ENCODE measurements at places on chromosomes 13 and 19.
A peak's percentile ranks its signal among the peaks of the same experiment; 100 is the strongest.

DNA sequence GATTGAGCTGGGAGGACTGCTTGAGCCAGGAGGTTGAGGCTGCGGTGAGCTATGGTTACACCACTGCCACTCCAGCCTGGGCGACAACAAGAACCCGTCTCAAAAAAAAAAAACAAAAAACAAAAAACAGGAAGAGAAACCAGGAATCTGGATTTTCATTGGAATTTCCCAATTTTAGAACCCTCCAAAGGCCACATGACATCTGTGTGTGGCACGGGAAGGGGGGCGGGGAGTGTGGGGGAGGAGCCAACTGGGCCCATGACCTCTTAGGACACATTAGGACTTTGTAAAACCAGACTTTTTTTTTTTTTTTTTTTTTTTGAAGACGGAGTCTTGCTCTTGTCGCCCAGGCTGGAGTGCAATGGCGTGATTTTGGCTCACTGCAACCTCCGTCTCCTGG, 21.2 kb upstream of the MYDGF start:
- DNase-seq, result no peak

DNA sequence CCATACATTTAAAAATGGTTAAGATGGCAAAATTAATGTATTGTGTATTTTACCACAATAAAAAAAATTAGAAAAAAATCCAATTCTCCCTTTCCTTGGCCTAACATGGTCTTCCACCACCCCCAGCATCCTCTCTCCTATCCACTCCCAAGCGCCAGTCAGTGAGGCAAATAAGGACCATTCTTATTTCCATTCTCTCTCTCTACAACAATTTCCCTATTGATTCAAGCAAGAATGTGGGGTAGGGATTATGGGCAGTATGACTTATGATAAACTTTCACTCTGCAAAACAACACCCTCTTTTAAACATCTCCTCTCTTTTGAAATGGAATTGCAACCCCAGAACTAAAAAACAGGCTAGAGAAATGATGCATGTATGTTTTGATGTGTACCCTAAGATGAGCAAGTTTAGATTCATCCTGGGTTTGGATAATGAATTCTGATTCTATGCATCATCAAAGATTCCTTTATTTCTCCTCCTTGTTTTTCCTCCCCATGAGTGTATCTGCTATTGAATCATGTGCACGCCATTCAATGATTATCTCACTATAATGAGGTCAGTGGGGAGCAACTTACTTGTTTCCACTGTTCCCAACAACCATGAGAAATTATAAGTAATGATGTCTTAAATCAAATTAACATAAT, 3.5 kb downstream of the STARD13 start:
- no peak for DNase-seq

DNA sequence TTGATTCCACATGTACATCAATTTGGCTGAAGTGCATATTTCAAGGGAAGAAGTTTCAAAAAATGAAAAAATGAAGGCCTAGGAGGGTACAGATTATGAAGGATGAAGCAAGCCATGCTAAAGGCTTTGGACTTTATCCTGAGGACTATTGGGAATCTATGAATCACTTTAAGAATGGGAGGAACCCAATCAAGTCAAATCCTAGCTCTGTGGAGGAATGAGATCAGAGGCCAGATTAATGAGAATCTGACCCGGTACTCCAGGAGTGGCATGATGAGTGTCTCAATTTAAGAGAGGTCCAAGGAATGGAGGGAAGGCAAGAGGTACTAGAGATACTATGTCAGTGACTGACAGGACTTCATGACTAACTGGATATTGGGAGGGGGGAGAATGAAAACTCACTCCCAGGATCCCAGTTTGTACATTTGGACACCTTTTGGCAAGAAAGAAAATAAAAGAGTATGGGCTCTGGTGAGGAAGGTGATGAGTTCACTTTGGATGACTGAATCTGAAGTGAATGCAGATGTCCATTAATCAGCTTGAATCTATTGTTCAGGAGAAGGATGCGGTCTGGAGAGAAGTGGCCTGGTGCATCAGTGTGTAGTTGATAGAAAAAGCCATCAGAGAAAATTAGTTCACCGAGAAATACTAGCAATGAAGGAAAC, 349.0 kb downstream of the EFNB2 start:
- DNase-seq, result no peak

DNA sequence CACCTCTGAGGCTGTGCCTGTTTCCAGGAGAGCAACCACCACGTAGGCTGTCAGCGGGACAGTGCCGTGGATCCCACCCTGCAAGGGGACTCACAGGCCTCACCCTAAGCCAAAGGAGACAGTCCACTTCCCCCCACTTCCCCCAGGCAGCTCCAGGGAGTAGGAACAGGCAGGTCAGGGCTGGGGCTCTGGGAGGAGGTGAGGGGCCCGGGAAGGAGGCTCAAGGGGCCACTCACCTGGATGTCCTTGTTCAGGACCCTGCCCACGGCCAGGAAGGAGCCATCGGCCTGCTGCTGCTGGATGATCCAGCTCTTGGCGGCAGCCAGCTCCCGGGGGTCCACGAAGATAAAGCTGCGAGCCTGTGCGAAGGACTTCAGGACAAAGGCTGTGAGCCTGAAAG, 25.6 kb downstream of the F2RL3 start:
- no peak for DNase-seq

DNA sequence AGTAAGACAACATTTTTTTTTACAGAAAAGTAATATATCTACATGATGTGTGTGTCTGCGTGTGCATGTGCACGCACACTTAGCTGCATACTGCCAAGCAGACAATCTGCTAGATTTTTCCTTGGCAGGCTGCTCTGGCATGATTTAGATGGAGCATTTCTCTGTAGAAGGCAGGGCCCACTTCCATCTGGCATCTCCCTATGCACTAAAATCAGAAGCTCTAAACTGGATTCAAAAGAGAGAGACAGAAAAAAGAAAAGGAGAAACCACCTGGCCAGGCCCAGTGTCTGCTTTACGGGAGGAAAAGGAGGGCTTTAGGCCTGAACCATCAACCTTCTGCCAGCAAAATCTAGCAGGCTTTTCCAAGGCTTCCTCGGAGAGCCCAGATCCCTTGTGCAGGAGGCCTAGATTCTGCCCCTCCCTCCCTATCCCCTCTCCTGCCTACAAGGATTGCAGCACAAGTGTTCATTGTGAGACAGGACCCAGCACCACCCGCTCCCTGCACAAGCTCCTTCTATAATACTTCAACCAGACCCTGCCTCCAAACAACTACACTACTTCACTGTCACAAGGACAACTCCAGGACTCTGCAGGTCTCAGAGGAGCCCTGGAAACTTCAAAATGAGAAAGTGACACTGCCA, 99.3 kb downstream of the DOCK9 start:
- no peak for DNase-seq

GRCh38 chr19:2180114-2180513, 16.4 kb downstream of the DOT1L start:
- no peak for DNase-seq

DNA sequence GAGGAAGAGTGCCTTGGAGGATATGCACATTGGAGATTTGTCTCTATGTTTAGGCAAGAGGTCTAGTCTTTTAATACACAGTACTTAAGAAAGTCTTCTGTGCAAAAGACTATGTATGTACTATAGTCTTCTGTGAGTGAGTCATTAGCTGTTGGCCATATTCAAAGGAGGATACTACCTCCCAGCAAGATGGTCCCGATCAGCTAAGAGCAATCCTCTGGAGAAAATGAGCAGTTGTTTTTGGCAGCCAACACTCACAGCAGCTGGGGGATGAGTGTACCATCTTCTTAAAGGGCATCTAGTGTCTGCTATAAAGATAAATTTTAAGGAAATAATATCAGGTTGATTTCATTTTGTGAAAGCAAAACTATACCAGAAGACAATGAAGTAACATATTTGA, 487.8 kb downstream of the KCTD12 start:
- DNase-seq, result no peak

GRCh38 chr13:36555151-36555986, 118.5 kb upstream of the SERTM1 start:
- peak; percentile 33 for DNase-seq

DNA sequence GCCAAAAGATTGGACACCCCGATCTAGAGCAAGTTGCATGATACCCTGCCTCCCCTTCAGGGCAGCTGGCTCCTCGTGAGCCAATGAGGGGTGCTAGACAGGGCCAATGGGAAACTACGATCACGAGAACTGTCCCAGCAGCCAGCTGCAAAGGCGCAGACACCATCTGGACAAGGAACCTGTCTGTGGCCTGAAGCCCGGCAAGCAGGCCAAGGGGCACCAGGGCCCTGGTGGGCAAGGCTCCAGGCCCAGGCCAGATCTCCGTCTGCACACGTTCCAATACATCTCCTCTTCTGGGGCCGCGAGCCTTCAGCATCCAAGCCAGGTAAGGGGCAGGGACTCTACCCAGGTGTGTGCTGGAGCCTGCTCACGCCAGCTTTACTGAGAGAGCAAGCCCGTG, 20.2 kb downstream of the MED26 start:
- no peak for DNase-seq

- DNase-seq, result no peak
These were observed 475.9 kb upstream of the HTR2A start for GRCh38 chr13:47372751-47373150.

- no peak for DNase-seq
These were observed 12.0 kb upstream of the ZNF548 start for GRCh38 chr19:57377498-57378146.

DNA sequence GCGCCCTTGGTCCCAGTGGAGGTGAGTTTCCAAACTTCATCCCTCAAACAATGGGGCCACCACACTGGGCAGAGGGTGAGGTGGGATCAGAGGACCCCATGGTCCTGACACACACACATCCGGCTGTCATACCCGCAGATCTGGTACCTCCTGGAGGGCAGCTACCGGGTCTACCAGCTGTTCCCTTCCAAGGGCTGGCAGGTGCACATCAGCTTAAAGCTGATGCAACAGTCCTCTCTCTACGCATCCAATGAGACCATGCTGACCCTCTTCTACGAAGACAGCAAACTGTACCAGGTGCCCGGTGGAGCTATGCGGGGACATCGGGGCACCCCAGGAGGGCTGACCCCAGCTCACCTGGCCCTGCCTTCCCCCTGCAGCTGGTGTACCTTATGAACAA, 14.0 kb upstream of the PSMD8 start:
- DNase-seq, result no peak

GRCh38 chr19:38647966-38648768, 718 bp downstream of the ACTN4 start:
- DNase-seq, result no peak

DNA sequence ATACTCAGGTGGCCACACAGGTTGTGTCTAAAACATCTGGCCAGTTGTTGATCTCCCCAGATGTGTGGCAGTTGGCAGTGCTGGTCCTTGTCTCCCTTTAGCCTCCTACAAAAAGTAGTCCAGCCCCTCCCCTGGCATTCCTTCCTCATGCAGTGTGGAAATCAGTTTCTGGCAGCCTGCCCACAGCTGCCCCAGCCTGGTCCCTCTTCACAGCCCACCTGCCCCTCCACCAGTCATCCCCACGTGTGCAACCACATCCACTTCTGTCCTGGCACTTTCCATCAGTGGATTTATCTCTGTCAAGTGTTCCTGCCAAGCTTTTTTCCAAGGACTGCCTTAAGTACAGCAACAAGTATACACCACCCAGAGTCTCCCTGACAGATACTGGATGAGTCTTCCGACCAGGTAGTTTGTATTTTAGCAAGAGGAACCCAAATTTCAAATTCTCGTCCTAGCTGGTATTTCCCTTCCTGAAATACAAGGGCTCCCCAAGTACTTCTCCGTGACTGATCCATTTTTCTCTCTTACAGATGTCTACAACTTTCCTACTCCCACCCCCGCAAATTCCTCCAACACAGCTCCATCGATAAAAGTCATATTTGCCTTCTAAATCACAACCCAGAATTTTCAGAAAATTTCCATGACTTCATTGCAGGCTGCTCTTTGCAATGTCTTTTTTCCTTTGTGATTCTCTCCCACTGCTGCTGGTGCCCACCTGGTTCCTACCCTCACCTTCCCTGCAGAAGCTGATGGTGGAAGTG, 313.5 kb downstream of the FOXO1 start:
- DNase-seq, result no peak

DNA sequence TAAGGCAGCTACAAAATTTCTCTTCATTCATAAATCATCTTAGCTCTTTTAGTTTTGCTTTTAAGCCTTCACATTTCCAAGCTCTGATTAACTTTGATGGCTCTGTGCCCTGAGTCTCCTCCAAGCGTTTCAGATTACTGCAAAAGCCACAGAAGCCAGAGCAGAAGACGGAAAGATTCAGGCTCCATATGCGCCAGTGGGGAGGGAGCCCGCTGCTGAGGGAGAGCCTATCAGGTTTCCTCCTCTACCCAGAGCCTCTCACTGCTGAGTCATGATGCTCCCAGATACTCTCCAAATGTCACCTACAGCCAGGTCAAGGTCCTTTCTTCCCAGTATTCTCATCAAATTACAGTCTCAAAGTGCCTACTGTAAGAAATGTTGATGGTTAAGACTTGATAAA, 193.6 kb downstream of the RAP2A start:
- DNase-seq, result no peak

DNA sequence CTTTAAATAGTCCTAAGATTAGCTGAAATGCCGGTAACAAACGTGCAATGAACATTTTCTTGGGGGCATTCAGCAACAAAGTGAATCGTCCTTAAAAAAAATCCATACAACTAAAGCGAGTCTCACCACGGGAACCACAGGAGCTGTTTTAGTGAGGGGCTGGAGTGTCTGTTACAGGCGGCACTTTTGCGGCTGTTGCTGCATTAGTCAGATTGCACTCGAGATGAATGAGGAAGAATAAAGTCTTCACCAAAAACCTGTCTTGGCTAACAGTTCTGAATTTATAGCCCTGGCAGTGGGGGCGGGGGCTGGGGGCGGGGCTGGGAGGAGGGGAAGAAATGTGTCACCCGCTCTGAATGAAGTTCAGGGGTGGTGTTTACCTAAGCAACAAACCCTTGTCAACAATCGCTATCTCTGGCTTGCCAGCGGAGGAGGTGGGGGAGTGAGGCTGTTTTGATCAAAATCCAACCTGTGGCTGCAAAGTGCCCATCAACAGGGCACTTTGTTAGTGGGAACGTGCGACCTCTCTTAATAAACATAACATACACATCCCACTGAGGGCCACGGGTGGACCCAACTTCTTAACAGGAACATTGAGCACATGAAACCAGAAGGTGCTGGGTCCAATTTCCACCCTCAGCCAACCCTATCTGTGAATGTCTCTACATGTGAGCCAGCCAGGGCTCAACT, 44.5 kb downstream of the RFX2 start:
- DNase-seq, result no peak

DNA sequence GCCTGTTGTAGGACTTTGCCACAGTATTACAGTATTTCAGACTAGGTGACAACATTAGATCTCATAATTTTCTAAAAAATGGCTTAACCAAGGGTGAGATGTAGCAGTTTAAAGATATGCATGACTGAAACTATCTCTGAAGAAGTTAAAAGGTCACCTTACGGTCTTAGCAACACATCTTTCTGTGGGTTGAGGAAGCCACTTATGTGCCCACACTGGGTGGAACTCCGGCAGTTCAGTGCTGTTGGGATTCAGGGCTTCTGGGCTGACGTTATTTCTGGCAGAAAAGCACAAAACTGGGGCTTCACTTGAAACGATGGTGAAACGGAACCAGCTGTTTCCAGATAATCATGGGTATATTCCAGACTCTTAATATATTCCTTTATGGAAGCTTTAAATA, 697.3 kb downstream of the PCDH9 start:
- no peak for DNase-seq

GRCh38 chr13:30898678-30899241, 7.3 kb upstream of the MEDAG start:
- DNase-seq, result no peak
